ENCODE measurements at places on chromosomes 2 and 18.

- DNase-seq = no peak
Measured at GRCh38 chr2:100105678-100106054, 36.7 kb downstream of the AFF3 start.

DNA sequence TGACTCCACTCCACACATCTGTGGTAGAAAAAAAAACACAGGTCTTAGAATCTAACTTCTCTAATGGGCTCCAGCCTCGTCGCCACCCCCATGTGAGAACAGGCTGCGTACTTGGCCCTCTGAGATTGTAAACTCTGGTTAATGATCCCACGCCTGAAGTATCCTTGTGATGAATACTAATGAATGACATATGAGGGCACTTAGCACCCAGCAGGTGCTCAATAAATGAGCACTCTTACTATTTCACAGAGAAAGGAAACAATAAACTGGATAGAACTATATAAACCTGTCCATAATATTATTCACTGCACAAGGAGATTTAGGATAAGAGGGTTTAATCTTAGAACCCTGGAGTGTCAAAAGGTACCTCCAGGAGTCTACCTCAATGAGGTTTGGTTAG lies 310.1 kb upstream of the HNRNPA3 start:
- no peak for DNase-seq

DNA sequence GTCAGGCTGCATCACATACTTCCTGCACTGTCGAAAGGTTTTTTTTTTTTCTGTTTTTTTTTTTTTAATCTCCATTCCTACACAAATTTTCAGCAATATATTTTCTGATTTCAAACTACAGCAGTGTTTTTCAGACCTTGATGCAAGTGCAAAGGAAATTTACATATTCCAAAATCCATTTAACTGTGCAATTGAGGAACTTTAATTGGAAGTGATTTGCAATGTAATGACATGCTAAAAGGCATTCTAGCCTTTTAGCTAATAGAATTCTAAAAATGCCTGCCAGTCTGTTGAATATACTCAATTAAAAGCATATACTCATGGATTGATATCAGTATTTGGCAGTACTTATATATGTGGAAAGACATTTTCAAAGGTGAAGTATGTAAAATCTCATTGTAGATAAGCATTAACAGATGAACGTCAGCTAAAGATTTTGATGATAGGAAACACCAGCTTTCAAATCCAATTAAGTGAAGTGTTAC lies 210.5 kb downstream of the OTX1 start:
- DNase-seq = no peak

GRCh38 chr2:68185541-68186164 lies 28.0 kb downstream of the PNO1 start:
- peak; percentile 61 for DNase-seq

DNA sequence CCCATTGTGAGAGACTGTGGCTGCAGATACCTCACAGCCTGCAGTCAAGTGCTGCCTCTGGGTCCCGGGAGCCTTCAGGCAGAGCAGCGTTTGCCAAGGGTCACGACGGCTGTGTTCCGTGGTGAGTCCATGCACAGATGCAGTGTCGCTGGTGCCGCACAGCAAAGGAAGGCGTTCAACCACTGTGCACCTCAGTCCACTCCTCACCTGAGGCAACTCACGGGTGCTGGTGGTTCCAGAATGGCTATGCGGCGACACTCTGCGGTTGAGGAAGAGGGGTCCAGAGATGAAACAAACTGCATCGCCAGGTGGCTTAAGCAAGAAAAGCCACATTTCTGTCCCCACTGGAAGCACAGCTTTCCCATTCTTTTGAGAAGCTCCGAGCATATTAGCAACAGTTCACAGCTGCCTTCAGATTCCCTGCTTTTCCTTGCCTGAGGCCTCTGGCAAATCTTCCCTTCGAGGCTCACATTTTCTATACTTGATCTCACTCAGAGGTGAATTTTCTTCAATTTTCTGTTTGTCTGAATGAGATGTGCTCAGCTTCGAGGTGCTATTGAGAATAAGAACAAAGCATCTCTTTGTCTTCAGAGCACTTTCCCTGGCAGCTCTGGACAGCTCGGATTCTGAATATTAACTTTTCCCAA lies 208.8 kb upstream of the TWIST2 start:
- DNase-seq = no peak

DNA sequence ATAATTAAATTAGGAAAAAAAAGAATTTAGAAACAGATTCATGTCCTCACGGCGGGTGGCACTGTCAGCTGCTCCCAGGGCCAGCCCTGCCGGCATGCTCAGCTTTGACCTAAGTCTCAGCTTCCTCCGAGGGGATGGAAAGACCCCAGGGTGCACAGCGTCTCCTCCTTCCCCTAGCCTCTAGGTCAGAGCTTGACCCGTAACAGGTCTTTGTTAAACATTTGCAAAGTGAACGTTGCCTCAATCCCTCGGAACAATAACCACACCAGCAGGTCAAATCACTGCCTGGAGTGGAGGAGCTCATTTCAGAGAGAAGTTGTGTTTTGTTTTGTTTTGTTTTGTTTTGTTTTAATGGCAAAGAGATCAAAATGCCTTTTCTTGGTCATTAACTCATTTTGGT lies 171.3 kb downstream of the TMEM18 start:
- no peak for DNase-seq

GRCh38 chr18:68960355-68960754 lies 162.5 kb downstream of the CCDC102B start:
- DNase-seq = no peak

DNA sequence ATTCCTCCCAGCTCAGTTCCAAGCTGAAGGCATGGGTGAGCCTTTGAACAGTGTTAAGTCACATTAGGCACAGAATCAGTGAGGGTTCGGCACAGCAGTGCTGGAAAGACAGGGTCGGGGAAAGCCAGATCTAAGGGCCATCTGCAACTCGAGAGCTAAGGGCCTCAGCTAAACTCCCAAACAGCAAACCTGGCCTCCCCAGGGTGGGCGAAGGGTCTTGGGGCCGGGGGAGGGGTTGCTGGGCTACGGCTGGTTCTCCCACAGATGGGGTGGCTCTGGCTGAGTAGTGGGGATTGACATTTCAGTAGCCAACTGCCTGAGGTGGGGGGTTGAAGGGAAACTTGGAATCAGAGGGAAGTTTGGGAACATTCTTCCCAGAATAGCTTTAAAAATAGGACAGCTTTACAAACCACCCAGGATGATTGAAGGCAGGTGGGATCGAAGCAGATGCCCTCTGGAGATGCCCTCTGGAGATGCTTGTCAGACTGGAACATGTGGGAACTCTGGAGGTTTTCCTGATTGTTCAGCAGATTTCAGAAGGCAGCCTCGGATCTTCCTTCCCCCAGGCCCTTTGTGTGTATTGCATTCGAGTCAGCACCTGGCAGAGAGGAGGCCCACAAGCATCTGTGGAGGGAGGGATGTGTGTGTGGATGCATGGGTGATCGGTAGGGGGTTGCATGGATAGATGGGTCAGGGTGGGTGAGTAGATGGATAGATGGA lies 156.4 kb downstream of the SMAD7 start:
- DNase-seq = no peak

DNA sequence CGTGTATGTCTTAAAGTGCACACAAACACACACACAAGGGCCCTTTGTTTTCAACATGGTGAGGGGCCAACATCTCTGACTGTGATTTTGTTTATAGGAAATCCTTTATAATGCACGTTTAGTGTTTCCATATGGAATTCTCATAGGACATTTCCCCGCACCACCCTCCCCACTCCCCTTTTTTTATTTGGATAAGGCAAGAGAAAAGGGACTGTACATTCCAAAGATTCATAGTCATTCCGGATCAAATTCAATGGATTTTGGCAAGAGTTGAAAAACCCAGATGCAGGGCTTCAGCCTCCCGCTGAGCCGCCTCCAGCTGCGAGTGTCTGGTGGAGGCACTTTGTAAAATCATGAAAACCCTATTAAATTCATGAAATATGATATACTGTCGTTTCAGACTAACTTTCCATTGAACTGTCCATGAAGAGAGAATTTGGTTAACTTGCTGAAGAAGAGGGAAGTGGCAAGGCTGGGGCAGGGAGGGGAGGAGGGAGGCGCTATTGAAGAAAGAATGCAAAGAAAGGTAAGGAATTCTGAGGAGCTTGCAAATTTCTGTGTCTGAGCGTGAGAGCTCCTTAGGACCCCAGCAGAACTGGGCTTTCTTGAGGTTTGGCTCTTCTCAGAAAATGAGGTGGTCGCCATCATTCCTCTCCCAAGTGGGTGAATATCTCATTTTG lies 25.8 kb upstream of the SLC14A2 start:
- DNase-seq = no peak

DNA sequence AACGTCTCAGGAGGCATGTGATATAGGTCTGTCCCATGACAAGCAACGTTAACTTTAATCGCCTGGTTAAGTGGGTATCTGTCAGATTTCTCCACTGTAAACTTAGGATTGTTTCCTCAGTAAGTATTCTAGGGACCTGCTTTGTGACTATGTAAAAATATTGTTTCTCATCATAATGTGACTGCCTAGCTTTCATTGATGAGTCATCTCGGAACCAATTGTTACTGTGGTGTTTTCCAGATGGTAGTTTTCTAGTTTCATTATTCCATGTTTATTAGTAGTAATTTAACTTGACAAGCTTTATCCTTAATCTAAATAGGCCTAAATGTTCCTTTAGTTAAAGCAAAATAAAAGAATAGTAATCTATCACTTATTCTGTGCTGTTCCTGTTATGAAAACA lies 28.2 kb upstream of the GATA6 start:
- no peak for DNase-seq

DNA sequence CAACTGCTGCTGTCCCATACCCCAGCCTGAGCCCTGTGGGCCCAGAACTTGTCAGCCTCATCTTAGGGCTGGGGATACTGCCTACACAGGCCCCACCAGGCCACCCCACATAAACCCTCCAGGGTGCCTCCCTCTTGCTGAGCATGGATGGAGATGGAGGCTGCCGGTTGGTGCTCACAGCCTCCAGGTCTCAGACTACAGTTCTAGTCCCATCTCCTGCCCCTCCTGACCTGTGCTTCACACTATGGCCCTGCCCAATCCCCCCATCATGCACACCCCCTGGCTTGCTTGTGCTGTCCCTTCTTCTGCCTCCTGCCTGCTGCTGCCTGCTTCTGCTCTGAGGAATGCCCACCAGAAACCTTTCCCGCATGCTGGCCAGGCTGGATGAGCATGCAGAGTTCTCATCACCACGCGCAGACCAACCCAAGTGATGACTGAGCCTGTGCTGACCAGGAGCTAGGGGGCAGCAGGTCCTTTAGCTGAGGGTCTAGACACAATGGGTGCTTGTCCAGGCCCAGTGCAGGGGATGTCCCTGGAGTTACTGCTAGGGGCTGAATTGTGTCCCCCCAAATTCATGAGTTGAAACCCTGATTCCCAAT lies 138.4 kb upstream of the HS6ST1 start:
- DNase-seq = no peak

- no peak for DNase-seq
Measured at GRCh38 chr2:189685540-189686229, 11.2 kb downstream of the ANKAR start.

- DNase-seq = no peak
Measured at GRCh38 chr2:110113961-110114591, 1.5 kb downstream of the MALL start.

GRCh38 chr18:46680784-46681695 lies 24.0 kb upstream of the LOXHD1 start:
- no peak for DNase-seq

GRCh38 chr2:12766421-12766879 lies 49.7 kb downstream of the TRIB2 start:
- DNase-seq = no peak

DNA sequence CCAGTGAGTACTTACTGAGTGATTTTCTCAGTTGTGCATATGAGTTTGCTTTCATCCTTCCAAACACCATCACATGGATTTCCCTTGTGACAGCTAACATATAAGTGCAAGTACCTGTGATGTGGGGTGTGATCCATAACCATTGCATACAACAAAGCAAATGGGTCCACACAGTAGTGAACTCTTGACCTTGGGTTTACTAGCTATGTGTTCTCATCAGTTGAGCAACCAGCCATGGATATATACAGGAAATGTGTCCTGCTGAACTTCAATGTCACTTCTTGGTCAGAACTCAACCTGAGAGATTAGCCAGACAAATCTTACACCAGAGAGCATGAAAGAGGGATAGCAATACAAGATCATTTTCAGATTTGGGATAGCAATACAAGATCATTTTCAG lies 420.9 kb upstream of the KCNH7 start:
- DNase-seq = no peak

GRCh38 chr2:65228263-65228750 lies 676 bp downstream of the ACTR2 start:
- DNase-seq = peak; percentile 16

- DNase-seq = no peak
Measured at GRCh38 chr2:27307545-27308358, 493 bp downstream of the UCN start.

DNA sequence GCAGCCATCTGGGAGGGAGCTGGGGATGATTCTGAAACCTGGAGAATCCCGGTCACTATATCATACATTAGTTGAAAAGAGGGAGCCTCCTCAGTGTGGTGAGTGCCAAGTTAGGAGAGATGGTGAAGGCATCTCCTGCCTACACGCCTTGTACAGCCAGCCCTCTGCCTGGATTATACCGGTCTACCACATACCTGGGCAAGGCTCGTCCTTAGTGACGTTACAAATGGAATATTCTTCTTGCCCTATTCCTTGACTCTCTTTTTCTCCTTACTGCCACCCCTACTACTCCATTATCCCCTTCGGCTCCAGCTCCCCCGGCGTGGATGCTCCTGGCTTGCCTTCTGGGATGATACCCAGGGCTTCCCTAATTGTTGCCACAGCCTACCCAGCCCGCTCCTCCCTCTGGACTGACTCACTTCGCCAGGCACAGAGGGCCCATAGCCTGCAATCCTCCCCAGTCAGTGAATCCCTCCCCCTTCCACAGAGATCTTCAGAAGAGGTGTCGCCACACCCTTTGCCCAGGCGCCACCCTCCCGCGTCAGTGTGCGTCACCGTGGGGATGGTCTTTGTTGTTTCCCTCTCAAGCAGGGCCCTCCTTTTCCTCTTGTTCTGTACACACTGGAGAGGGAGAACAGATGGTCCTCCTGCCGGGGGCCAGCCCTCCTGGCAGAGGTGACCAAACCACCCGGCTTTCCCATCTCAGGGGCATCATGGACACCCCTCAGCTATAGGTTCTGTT lies 115.2 kb upstream of the EPAS1 start:
- no peak for DNase-seq

DNA sequence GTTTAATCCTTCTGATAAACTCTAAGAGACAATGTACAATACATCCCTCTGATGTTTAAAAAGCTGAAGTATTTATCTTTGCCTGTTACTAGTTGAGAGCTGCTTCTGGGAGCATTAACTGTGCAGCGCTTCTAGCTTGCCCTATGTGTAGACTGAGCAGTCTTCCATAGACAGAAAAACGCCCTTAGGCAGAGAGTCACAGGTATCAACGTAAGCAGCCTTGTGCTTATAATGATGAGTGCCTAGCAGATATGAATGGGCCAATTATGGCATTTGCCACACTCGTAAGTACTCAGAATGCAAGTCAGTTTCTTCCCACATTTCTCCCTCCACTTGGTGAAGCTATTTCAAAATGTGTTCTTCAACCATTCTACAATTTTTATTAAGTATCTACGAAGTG lies 731.1 kb upstream of the SLC8A1 start:
- DNase-seq = no peak

Measured in activated naive CD4-positive, alpha-beta T cell treated with Interleukin-2 at 50 U/mL for 16 hours (primary cell).